ENCODE measurements at places on chromosomes 2 and 18.

- no peak for DNase-seq
Observed at GRCh38 chr2:236164925-236165841, 3.0 kb downstream of the GBX2 start.

DNA sequence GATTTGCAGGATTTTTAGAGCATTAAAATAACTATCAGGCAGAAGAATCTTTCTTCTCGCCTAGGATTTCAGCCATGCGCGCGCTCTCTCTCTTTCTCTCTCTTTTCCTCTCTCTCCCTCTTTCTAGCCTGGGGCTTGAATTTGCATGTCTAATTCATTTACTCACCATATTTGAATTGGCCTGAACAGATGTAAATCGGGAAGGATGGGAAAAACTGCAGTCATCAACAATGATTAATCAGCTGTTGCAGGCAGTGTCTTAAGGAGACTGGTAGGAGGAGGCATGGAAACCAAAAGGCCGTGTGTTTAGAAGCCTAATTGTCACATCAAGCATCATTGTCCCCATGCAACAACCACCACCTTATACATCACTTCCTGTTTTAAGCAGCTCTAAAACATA is 137.0 kb downstream of the MEIS1 start:
- DNase-seq, result no peak

DNA sequence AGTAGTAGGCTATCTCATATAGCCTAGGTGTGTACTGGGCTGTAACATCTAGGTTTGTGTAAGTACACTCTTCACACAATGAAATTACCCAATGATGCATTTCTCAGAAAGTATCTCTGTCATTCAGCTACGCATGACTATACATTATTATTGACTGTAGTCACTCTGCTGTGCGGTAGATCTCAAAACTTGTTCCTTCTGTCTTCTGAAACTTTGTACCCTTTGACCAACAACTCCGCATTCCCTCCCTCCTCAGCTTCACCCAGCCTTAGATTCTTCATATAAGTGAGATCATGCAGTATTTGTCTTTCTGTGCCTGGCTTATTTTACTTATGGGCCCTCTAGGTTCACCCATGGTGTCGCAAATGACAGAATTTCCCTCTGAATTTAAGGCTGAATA is 49.0 kb downstream of the TAF1B start:
- DNase-seq, result no peak

GRCh38 chr18:48419277-48420022 is 10.3 kb upstream of the ZBTB7C start:
- no peak for DNase-seq

- no peak for DNase-seq
Observed at GRCh38 chr2:190837420-190837819, 43.2 kb upstream of the GLS start.
